Adrenal gland (tissue), 19 donors: ENCODE measurements at places on chromosomes 2 and 18.

DNA sequence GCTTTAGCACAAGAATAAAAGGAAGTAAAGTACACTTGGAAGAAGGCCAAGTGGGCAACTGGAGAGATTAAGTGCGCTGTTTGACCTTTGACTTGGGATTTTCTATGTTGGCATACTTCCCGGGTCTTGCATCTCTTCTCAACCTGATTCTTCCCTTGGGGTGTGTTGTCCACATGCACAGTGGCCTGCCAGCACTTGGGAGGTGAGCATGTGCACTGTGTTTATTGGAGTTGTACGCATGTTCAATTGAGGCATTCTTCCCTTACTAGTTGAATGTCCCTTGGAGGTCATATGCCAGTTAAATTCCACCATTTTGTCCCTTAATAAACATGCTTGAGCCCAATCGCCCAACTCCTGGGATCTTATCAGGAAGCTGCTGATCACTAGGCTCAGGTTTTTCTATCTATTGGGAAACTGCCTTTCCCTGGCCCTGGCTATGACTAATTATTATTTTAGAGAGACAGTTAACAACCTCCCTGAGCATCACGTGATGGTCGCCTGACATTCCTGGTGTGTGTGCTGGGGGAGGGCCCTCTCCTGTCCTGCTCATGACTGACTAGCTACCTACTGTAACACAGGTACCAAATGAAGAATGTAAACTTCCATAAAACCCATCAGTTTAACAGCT, 62.5 kb upstream of the RAPGEF4 start:
- no peak for DNase-seq

GRCh38 chr2:37920570-37920969, 4.5 kb upstream of the RMDN2 start:
- peak; percentile 57 for DNase-seq

- DNase-seq: peak; percentile 61
Measured at GRCh38 chr2:227606476-227606875, 7.8 kb downstream of the SCYGR2 start.

DNA sequence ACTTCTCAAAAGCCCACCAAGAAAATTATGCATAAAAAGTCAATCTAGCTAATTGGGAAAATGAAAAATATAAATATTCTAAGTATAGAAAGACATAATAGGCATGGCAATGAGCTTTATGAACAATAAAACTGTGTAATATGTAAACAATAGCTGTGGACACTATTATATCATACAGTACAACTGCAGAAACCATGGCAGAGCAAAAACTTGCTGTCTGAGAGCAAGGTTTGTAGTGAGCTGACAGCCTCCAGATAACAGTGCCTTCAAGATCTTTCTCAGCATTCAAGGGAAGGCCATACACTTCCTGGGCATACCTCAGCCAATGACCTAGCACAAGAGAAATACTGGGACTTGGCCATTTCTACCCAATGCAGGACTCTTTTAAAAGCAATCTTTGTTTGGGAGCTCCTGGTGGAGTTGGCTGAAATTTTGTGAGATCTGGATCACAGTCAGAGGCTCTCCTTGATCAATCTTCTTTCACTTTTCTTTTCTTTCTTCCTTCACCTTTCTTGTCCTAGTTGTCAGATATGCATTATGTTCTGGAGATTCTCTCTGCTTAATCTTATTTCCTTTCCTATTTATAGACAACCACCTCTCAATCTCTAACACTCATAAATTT, 427.2 kb upstream of the UBE2E3 start:
- no peak for DNase-seq

DNA sequence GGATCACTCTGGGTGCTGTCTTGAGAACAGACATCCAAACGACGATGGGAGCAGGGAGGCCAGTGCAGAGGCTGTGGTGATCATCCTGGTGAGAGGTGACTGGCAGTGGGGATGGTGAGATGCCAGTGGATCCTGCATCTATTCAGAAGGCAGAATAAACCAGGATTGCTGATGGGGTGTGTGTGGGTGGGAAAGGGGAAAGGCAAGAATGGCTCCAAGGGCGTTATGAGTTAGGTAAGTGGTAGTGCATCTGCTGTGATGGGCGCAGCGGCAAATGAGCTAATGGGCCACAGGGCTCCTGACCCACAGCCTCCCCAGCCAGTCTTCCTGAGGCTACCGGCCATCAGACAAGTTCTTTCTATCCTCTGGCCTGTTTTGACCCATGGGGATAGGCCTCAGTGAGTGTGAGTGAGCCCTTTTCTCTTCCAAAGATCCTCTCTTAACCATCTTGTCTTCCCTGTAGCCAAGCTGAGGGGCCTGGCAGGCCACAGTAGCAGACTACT, 29.6 kb downstream of the SERTAD2 start:
- no peak for DNase-seq

GRCh38 chr2:72008608-72009007, 139.1 kb downstream of the CYP26B1 start:
- DNase-seq: no peak

DNA sequence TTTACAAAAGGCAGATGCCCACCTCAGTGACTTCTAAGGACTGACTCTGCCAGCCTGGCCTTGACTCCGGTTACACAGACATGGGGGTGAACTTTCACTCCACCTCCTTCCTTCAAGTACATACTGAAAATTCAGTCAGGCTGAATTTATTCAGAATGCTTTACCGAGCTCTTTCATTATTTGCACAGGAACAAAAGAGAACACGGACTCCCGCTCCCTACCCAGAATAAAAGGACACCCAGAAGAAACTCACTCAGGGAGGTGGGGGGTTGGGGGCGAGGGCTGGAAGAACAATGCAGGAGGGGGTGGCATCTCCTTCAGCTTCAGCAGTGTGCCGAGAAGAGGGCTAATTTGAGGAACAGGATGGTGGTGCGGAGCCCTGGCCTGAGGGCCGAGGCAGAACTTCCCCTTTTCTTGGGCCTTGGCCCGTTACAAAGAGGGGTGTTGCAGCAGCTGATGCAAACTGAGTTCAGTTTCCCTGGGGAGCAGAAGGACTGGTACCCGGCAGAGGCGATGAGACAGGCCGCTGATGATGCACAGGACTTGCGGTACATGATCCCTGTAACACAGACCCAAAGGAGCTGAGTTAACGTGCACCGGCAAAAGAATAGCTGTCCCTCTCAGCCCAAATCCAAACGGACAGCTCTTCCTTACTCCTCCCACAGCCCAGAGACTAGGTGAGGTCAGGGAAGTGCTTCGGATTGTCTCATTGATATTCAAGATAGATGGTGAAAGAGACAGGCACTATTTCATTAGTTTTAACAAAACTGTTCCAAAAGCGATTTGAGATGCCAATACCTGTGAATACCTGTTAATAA, 24.1 kb downstream of the LYPD1 start:
- DNase-seq: peak; percentile 3

DNA sequence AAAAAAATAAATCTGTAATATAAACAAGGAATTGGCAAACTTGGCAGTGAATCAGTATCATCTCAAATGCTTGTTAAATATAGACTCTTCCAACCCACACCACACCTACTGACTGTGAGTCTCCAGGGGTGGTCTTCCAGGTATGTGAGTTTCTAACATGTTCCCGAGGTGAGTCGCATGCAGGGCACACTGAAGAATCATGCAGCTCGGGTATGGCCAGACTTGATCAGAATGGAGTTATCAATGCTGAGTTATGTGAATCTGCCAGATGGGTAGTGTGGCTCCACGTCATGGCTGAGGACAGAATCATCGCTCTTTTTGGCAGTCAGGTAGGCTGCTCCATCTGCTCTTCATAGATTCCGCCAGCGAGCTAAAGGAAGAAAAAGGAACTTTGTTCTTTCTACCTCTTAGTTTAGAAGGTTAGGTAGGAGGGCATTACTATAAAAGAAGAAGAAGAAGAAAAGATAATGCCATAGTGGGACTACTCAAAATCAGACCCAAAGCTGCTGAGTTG, 1279.7 kb upstream of the ZEB2 start:
- no peak for DNase-seq

DNA sequence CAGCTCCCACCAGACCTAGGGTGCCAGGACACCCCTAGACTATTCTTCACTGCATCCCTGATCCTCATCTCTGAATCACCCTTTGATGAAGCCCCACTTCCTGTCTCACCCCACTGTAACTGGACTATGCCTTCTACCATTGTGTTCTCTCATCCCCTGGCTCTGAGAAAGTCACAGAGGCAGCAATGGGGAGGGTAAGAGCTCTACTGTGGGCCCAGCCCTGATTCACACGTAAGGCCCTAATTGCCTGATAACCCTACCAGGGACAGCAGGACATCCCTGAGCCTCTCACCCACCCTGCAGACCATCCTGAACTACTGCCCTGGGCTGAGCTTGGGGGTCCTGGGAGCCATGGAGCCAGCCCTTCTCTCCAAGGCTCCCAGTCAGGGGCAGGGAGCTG, 1.5 kb upstream of the PROM2 start:
- DNase-seq: peak; percentile 2

DNA sequence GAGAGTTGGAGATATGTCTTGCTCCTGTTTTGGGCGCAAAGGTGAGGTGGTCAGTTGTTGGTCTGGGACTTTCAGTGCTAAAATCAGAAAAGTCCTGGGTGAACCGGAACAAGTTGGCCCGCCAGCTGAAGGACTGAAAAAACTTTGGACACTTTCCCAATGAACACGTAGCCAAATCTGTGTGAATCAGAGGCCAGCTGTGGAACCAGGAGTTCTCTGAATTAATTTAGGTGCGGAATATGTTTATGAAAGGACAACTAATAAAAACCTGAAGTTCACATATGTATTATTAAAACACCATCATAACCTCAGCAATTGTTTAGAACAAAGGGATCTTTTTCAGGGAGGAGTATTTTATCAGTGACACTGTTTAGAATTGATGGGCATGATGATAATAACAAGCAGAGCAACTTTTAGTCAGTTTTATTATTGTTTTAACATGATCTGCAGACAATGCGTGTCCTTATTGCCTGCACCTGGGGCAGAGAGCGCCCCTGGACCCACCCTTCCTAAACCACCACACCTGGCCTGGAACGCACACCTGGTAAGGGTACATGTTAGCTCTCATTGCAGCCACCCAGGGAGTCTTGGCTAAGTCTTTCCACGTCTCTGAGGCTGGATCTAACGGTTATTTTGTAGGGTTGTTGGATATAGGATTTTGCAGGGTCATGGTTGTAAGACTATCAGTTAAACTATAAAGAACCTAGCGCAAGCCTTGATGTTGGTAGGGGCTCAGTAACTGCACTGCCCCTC, 9.9 kb upstream of the ODC1 start:
- peak; percentile 63 for DNase-seq

- DNase-seq: peak; percentile 29
Measured at GRCh38 chr2:63861220-63861822, 19.6 kb downstream of the UGP2 start.

- DNase-seq: no peak
Measured at GRCh38 chr2:98177986-98178385, 91.0 kb downstream of the VWA3B start.

GRCh38 chr2:37500031-37500430, 155.6 kb downstream of the QPCT start:
- DNase-seq: no peak

DNA sequence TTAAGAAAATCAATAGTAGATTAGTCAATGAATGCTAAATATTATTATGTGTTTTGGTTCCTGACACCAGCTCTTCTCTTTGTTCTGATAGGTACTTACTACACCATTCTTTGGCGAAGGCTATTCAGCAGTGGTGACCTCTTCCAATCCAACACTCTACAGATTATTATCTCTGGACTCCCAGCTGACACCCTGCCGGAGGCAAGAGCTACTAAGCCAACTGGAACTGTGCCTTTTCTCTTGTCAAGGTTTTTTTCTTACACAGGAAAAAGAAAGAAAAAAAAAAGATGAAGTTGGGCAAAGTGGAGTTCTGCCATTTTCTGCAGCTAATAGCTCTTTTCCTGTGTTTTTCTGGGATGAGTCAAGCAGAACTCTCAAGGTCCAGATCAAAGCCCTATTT, 11.7 kb downstream of the CDH7 start:
- DNase-seq: peak; percentile 27

DNA sequence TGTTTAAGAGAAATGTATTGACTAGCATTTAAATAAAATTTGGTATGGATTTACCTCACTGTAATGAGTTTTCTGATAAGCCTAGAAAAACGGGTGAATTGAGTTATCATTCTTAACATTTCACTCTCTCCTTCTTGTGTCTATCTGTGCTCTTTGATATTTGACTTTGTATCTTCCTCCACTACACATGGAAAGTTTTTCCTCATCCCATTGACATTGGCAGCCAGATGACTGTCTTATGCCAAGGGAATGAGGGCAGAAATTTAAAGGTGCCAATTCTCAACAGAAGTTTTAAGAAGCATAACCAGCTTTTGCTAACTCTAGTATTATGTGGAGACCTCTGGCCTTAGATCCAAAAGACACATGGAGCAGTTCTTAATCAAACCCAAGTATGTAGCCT, 376.6 kb downstream of the DSEL start:
- no peak for DNase-seq

GRCh38 chr2:78676921-78677696, 348.4 kb upstream of the REG3G start:
- DNase-seq: no peak

DNA sequence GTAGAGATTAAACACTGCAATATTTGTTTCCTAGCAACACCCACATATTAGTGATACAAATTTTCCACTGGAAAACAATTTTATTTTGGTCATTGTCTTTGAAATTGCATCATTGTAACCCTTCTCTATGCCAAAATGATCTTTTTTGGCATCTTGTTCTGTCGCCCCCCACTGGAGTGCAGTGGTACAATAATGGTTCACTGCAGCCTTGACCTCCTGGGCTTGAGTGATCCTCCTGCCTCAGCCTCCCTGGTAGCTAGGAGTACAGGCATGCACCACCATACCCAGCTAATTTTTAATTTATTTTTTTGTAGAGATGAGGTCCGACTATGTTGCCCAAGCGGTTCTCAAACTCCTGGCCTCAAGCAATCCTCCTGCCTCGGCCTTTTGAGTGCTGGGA, 117.4 kb downstream of the PIK3C3 start:
- no peak for DNase-seq

DNA sequence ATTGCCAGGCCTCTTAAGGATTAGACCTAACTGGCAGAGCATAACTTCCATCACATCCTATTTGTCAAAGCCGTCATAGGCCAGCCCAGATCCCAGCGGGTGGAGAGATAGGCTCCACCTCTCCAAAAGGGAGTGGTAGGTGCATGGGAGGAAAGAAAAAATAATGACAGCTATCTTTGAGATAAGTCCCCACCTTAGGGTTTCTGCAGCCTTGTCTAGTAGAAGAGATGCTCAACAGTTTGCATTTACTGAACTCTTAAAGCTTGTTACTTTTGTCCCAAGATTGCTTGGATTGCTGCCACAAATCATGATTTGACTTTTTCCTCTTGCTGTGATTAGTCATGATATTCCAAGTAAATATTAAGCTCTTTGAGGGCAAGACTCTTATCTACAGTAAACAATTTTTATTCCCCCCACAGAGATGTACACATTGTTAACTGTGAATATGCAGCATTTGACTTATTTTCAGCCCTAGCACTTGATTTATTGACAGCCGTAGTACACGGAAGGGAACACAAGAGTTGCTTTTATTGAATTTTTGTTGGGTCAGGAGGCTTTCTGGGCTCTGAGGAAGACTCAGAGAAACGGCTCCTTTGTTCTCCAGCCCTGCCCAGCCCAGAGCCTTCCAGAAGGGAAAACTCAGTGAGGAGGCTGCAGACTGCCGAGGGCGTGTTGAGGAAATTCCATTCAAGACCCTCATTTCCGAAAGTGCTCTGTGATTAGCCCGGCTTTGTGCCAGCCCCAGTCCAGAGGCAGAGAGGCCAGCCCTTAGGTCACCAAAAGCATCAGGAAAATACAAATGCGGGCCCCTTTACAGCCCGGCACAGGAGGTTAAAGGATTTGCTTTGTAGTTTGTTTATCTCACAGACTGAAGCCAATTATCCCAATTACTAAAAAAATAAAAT, 75.5 kb upstream of the ZNF532 start:
- DNase-seq: peak; percentile 61

GRCh38 chr2:123808243-123808642, 216.8 kb upstream of the CNTNAP5 start:
- no peak for DNase-seq

- DNase-seq: no peak
Measured at GRCh38 chr2:125553768-125554167, 1102.2 kb upstream of the GYPC start.
